Naive thymus-derived CD8-positive, alpha-beta T cell (primary cell): ENCODE measurements at places on chromosomes 16 and 17.

DNA sequence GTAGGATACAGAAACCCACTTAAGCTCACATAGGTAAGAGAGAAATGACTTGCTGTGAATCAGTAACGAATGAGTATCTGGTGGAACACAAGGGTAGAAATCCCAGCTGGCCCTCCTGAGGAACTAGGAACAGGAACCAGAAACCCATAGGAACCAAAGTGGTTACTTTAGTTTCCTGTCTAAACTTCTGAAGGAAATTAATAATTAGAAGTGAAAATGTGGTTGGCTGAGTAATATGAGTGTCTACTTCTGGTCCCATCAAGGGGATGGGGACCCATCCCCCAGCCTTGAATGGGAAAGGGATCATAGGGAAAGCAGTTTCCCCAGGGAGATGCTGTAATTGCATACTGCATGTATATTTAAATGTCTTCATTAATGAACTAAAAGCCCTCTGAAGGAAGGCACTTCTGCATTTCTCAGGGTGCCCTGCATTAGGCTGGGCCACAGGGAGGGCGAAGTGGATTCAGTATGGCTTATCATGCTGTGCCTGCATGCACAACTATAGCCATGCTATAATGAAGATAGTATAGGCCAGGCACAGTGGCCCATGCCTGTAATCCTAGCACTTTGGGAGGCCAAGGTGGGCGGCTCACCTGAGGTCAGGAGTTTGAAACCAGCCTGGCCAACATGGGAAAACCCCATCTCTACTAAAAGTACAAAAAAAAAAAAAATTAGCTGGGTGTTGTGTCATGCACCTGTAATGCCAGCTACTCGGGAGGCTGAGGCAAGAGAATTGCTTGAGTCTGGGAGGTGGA lies 45.6 kb downstream of the CYB5B start:
- no peak for DNase-seq
- H3K4me1 ChIP-seq: peaks cover 19% of the 10 kb centered on the region
- H3K4me3 ChIP-seq: no peak overlapping the region
- peak overlapping the region; percentile 38 for H3K27ac ChIP-seq
- H3K27me3 ChIP-seq: no peaks in the 10 kb centered on the region

GRCh38 chr17:66357037-66357436 lies 54.6 kb downstream of the PRKCA start:
- H3K4me1 ChIP-seq: peaks cover 72% of the 10 kb centered on the region
- H3K4me3 ChIP-seq: no peak overlapping the region
- no peaks in the 10 kb centered on the region for H3K36me3 ChIP-seq
- peak overlapping the region; percentile 33 for H3K27ac ChIP-seq
- no peaks in the 10 kb centered on the region for H3K27me3 ChIP-seq

DNA sequence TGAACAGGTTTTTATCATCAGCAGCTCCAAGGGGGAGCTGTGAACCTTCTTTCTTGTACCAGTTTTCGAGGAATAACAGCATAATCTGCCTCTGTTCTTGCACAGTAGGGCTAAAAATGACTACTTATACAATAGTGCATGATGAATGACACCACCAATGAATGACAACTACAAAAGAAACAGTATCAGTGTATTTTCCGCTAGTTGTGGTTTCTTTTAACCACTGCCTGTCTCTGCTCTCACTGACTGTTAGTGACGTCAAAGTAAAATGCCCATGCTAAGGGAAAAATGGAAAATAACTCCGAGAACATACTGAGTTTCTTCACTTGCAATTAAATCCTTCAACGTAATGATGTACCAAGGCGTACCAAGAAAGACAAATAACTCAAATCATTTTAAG lies 294.9 kb downstream of the MAP2K6 start:
- DNase-seq: no peak
- no peak overlapping the region for H3K27ac ChIP-seq
- no peaks in the 10 kb centered on the region for H3K4me1 ChIP-seq

DNA sequence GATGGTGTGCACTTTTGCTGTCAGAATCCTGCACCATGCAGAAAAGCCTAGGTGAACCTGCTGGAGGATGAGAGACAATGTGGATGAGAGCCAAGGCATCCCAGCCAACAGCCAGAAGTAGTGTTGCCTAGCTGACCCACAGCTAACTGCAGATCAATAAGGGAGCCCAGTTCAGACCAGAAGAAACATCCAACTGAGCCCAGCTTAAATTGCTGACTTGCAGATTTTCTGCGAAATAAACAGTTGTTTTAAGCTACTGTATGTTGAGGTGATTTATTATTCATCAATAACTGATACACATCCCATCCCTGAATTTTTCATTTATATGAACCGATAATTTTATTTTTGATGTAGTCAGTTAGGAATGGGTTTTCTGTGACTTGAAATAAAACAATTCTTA lies 39.2 kb upstream of the TOX3 start:
- no peak for DNase-seq
- no peaks in the 10 kb centered on the region for H3K36me3 ChIP-seq
- H3K27me3 ChIP-seq: peaks cover 2% of the 10 kb centered on the region
- no peak overlapping the region for H3K4me3 ChIP-seq

GRCh38 chr16:11235703-11235991 lies 20.4 kb downstream of the SOCS1 start:
- peaks cover 45% of the 10 kb centered on the region for H3K4me1 ChIP-seq
- no peak overlapping the region for H3K4me3 ChIP-seq
- DNase-seq: no peak
- peak overlapping the region; percentile 88 for H3K27ac ChIP-seq

GRCh38 chr17:72850410-72851118 lies 241.9 kb downstream of the SLC39A11 start:
- DNase-seq: no peak
- no peak overlapping the region for H3K27ac ChIP-seq
- H3K4me1 ChIP-seq: no peaks in the 10 kb centered on the region
- peaks cover 28% of the 10 kb centered on the region for H3K36me3 ChIP-seq

DNA sequence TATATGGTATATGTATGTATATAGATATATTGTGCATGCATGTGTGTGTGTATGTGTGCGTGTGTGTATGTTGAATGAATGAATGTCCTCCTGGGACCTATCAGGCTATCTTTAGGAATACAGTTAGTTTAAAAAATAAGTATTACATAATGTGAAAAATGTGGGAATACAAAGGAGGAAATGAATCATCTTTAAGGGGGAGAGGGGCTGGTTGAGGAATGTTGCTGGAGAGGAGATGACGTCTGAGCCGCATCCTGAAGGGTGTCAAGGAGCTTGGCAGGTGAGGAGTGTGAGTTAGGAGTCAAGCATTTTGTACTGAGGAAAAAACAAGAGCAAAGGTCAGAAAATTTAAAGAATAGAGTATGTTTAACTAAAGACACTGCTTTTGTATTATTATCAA lies 62.4 kb upstream of the NLK start:
- no peak for DNase-seq
- no peak overlapping the region for H3K27ac ChIP-seq
- H3K27me3 ChIP-seq: peaks cover 6% of the 10 kb centered on the region
- no peaks in the 10 kb centered on the region for H3K36me3 ChIP-seq
- H3K4me3 ChIP-seq: no peak overlapping the region

DNA sequence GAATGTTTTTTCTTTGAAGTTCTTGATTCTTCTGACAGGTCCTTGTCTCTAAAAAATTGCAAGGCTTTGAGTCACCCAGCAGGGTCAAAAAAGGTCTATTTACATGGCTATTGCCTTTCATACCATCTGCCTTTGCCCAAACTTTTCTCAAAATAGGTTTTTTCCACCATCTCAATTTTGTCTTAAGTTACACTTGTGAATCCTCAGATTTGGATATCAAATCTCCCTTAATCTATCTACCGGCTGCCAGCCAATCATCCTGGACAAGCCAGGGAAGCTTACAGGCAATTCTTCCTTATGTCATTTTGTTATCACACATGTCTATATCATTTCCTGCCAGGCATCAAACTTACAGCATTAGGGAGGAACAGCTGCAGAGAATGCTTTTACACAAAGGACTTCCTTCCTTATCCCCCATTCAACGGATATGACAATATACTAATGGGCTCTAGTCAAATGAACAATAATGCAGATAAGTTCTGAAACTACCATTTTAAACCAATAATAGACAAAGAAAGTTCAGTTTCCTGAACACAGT lies 104.1 kb upstream of the CORO6 start:
- peaks cover 13% of the 10 kb centered on the region for H3K36me3 ChIP-seq
- H3K27me3 ChIP-seq: no peaks in the 10 kb centered on the region
- peak overlapping the region; percentile 51 for H3K4me3 ChIP-seq
- peak overlapping the region; percentile 97 for H3K27ac ChIP-seq
- no peak for DNase-seq

- H3K36me3 ChIP-seq: no peaks in the 10 kb centered on the region
- no peak overlapping the region for H3K27ac ChIP-seq
- no peaks in the 10 kb centered on the region for H3K4me1 ChIP-seq
- DNase-seq: no peak
- no peaks in the 10 kb centered on the region for H3K27me3 ChIP-seq
Observed at GRCh38 chr17:61314368-61315078, 85.1 kb upstream of the TBX2 start.

GRCh38 chr17:37388266-37388665 lies 12.5 kb downstream of the C17orf78 start:
- peaks cover 11% of the 10 kb centered on the region for H3K4me1 ChIP-seq
- H3K36me3 ChIP-seq: no peaks in the 10 kb centered on the region
- no peak overlapping the region for H3K4me3 ChIP-seq
- DNase-seq: no peak
- H3K27ac ChIP-seq: no peak overlapping the region

- no peaks in the 10 kb centered on the region for H3K27me3 ChIP-seq
- DNase-seq: no peak
- H3K4me1 ChIP-seq: peaks cover 2% of the 10 kb centered on the region
- H3K27ac ChIP-seq: peak overlapping the region; percentile 24
- no peak overlapping the region for H3K4me3 ChIP-seq
Observed at GRCh38 chr16:57682809-57683635, 11.6 kb upstream of the DRC7 start.

GRCh38 chr16:87337262-87337771 lies 20.1 kb upstream of the C16orf95 start:
- peaks cover 44% of the 10 kb centered on the region for H3K4me1 ChIP-seq
- peak overlapping the region; percentile 37 for H3K4me3 ChIP-seq
- H3K27me3 ChIP-seq: no peaks in the 10 kb centered on the region
- H3K36me3 ChIP-seq: peaks cover 11% of the 10 kb centered on the region
- H3K27ac ChIP-seq: peak overlapping the region; percentile 58

- no peak overlapping the region for H3K27ac ChIP-seq
- peaks cover 29% of the 10 kb centered on the region for H3K27me3 ChIP-seq
- H3K36me3 ChIP-seq: no peaks in the 10 kb centered on the region
- no peak overlapping the region for H3K4me3 ChIP-seq
Observed at GRCh38 chr17:29042026-29042678, 789 bp upstream of the PIPOX start.

- no peak overlapping the region for H3K27ac ChIP-seq
- H3K27me3 ChIP-seq: peaks cover 13% of the 10 kb centered on the region
- H3K36me3 ChIP-seq: no peaks in the 10 kb centered on the region
- no peak overlapping the region for H3K4me3 ChIP-seq
- H3K4me1 ChIP-seq: no peaks in the 10 kb centered on the region
Observed at GRCh38 chr17:27968206-27968732, 74.2 kb upstream of the NLK start.

DNA sequence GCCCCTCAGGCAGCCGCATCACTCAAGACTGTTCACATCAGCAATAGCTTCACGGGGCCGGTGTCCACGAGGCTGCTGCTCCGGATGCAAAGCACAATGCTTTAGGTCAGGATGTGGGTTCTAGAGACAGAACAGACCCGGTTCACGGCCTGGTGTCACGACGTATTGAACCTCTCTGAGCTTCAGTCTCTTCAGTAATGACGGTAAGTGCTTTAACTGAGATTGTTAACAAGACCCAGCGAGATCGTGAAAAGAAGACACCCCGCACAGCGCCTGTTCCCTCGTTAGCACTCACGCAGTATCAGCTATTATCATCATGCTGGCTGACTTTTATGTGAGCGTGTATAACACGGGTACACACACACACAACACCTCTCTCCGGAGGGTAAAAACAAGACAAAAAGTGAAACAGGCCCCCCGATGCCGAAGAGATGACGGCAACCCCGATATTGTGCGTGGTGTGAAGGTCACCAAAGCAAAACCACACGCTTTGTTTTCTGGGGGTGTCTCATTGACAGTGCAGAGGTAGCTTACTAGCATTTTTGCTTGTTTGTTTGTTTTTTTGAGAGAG lies 21.4 kb upstream of the ABR start:
- peak overlapping the region; percentile 67 for H3K4me3 ChIP-seq
- H3K36me3 ChIP-seq: no peaks in the 10 kb centered on the region
- peak; percentile 72 for DNase-seq
- no peaks in the 10 kb centered on the region for H3K27me3 ChIP-seq

DNA sequence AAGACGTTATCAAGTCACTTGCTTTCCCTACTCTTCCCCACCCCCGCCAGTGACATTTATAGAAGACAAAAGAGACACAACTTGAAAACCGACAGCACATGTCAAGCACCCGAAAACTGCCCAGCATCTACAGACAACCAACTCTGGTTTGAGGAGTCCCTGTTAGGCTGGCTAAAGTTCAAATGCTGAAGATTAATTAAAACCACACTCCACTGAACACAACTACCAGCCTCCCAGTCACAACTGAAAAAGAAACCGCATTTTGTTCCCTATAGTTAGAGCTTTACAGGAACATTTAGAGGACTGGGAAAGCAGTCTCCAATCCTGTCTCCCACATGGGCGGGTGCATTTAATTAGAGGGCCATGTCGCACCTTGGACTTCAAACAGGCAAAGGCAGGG lies 73.0 kb upstream of the COX10 start:
- no peak overlapping the region for H3K27ac ChIP-seq
- H3K4me3 ChIP-seq: no peak overlapping the region
- peaks cover 4% of the 10 kb centered on the region for H3K36me3 ChIP-seq
- no peak for DNase-seq
- H3K4me1 ChIP-seq: no peaks in the 10 kb centered on the region

DNA sequence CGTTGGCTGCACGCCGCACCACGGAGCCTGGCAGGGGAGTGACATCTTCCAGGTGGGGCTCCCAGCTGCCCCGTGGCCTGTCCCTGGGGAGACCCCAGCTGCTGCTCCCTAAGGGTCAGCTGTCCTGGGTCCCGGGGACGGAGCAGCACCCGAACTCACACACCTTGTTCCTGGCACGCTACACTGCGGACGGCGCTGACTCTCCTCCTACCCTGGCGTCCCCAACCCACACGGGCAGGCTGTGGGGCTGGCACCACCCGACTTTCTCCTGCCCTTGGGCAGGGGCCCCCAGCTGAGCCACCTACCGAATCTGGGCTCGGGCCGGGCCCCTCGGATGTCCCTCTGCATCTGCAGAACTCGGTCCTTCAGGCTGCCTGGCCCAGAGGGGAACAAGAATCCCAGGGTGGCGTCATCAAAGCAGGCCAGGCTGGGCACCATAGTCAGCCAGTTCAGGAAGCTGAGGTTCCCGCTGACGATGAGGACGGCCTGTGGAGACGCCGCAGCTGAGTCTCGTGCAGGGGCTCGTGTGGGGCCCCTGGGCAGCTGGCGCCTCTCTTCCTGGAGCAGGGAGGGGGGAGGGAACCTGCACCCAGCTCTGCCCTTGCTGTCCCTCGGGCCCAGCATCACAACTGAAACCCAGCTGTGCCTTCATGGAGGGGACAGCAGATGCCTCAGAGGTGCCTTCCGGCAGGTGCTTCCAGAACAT lies 70.5 kb upstream of the GNG13 start:
- peak; percentile 60 for DNase-seq
- no peak overlapping the region for H3K4me3 ChIP-seq
- H3K27me3 ChIP-seq: no peaks in the 10 kb centered on the region
- H3K27ac ChIP-seq: no peak overlapping the region
